ENCODE measurements at places on chromosomes 2 and 18.

DNA sequence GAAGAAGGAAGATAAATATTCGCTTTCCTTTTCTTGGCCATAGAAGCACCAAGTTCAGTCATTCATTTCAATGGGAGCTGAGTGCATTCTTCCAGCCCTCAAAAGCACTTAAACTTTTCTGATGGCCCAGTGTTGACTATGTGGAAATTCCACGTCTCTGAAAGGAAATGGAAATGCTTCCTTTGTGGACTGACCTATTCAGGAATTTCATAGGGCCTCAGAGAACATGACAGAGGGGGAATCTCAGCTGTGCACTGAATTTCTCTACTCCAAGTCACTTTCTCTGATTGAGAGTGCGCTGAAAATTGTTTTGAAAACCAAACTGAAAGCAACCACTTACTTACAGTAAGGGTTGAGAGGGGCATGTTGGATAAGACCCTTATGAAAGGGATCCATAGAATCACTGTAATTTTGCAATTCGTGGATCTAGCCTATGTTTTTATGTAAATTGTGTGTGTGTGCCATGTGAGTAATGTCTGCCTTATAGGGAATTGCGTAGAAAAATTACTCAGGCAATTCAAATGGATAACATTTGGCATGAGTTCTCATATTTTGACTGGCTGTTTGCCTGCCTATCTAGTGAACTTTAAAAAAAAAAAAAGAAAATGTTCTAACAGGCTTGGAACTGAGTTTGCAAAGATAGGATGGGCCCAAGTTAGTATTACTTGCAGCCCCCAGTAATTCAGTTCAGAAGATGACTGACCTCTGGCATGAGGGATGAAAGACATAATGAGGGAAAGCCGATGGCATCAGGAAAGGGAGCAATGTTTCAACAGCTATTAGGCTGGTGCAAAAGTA lies 437.0 kb downstream of the PTPRM start:
- DNase-seq: no peak

- no peak for DNase-seq
Measured at GRCh38 chr2:219997341-219997851, 370.0 kb downstream of the SLC4A3 start.

DNA sequence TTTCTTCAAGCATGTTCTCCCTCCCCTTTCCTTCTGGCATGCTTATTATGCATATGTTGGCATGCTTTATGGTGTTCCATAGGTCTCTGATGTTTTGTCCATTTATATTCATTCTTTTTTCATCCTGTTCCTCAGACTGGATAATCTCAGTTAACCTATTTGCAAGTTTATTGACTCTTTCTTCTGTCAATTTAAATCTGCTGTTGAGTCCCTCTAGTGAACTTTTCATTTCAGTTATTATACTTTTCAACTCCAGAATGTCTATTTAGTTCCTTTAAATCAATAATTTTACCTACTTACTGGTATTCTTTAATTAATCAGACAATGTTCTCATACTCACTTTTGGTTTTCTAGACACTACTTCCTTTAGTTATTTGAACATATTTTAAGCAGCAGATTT lies 101.2 kb downstream of the GALNT14 start:
- DNase-seq: no peak

- no peak for DNase-seq
Measured at GRCh38 chr18:355678-356077, 87.8 kb upstream of the THOC1 start.

DNA sequence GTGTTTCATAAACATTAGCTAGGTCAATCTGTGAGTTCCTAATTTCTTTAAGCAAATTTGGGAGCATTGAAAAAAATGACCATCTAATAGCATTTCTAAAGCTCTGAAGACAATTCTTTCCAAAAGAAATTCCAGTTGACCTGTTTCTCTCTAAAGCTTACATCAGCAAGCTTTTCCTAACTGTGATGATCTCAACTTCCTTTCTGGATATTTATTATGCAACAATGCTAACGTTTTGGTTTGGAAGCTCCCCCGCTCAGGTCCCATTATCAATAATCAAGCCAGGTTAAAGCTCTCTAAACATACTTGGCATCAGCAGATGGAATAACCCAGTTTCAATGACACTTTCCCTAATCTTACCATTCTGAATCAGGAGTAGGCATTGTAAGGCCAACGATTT lies 196.3 kb upstream of the TANK start:
- no peak for DNase-seq

- DNase-seq: no peak
Measured at GRCh38 chr2:9973690-9974089, 22.2 kb downstream of the GRHL1 start.

DNA sequence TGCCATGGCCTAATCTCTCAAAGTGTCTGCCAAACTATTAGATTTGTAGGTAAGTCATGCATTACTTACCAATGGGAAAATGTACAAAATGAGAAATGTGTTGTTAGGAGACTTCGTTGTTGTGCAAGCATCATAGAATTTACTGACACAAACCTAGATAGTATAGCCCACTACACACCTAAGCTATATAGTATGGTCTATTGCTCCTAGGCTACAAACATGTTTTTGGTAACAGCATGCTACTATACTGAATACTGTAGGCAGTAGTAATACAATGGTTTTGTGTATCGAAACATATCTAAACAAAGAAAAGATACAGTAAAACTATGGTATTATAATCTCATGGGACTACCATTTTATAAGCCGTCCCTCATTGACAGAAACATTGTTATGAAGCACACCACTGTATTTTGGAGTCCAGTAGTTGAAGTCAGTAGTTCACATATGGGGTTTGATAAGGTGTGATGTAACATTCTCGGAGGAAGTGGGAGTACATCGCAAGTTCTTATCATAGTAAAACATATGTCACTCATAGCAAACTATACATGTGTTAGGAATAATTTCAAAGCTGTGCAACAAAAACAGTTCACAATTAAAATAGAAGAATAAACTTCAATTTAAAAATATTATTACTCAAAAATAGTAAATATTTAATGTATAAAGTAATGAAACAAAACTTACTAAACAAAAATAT lies 12.0 kb upstream of the GTF2A1L start:
- DNase-seq: no peak

- DNase-seq: no peak
Measured at GRCh38 chr18:40569605-40570004, 1385.4 kb upstream of the PIK3C3 start.

- no peak for DNase-seq
Measured at GRCh38 chr18:74274700-74275099, 17.1 kb downstream of the CYB5A start.

DNA sequence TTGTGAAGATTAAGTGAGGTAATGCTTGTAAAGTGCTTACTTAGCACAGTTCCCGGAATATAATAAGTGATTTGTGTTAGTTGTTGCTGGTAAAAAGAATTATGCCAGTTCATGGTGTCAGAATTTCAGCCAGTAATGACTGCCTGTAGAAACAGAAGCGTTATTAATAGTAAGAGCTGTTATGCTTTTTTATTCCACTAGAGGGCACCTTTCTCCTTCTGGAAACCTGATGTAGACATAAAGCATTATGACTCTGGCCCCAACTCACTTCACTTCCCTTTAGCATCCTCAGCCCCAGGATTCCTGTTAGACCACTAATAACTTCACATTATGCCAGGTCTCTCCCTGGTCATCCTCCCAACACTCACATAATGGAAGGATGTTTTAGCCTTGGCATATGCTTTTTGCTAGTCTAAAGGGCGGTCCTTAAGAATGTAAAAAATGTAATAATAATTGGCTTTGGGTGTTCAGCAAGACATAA lies 34.9 kb downstream of the C18orf54 start:
- no peak for DNase-seq

GRCh38 chr2:128395640-128396499 lies 77.2 kb upstream of the HS6ST1 start:
- no peak for DNase-seq

DNA sequence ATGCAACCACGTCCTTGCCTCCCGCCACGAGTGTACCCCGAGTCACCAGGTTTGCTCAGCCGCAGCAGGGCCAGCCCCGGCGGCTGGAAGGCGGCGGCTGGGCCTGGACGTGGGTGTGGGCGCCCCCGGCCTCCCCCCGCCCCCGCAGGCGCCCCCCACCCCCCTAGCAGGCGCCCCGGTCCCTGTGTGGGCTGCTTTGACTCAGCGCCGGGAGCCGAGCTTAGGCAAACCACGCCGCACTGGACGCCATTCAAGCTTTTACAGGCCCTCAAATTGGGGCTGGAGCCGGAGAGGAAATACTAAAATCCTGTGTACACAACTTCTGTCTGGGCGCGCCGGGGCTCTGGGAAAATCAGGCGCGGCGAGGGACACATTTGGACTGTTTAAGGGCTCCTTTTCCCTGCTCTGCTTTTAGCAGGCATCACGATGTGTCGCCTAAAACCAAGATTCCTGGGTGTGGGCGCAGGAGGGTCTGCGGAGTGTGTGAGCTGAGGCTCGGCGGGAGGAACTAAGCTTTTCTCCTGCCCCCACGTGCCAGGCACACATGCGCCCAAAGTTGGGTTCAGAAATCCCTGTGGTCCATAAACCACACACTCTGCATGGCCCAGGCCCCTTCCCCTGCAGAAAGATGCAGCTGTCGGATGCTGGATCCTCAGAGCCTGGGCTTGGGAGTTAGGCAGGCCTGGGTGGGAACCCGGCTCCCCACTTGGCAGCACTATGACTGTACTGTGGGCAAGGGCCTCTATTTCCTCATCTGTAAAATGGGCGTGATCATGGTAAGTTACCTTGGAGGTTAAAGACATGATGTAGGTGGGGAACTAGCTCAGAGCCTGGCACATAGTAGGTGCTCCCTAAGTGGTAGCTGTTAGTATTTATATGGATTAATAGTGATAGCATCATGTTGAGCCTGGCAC lies 57.6 kb downstream of the ATOH8 start:
- no peak for DNase-seq

GRCh38 chr2:71526141-71526540 lies 72.8 kb downstream of the DYSF start:
- no peak for DNase-seq

- no peak for DNase-seq
Measured at GRCh38 chr2:10884574-10884975, 27.2 kb upstream of the KCNF1 start.

DNA sequence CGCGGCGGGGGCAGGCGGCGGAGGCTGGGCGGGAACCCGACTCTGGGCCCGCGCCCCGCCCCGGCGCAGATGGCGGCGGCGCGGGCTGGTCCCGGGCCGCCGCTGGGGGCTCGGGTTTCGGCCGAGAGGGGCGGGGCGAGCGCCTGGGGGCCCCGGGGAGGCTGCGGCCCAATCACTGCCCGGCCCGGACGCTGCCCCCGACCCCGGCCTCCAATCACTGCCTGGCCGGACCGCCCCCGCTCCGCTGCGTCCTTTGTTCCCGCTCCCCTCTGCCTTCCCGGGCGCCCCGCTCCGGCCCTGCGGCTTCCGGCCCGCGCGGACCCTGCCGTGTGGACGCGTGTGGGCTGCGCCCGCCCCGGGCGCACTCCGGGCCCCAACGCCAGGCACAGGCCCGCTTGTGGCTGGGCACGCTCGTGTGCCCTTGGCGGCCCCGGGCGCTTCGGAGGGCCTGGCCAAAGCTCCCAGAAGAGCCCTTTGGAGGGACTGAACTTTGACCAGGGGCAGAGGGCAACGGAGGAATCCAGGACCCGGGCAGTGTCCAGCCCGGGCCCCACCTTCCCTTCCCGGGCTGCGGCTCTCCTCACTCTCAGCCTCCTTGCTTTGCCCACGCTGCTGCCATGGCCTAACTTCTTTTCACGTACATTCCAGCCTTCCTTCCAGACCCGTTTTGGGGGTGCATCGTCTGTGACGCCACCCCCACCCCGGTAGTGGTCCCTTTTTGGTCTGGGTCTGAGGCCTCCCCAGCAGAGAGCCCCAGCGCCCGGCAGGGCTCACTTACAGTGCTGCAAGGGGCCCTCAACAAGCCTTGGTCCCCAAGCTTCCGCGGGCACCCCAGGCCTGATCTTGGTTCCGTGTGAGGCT lies 27.1 kb upstream of the PTMA start:
- no peak for DNase-seq

- DNase-seq: no peak
Measured at GRCh38 chr18:52046842-52047241, 293.2 kb upstream of the DCC start.

DNA sequence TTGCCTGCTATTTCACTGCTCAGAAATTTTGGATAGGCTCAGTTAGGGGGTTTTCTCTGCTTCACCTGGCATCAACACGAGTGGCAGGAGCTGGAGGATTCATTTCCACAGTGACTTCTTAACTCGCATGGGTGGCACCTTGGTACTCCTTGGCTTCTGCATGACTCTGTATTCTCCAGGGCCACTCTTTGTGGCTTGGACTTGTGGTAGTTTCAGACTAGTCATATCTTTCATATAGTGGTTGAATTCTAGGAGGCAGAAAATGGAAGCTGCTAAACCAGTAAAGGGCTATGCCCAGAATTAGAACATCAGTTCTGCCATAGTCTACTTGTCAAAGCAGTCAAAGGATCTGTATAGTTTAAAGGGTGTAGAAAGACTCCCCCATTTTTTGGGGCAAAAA lies 6.8 kb downstream of the MAIP1 start:
- DNase-seq: no peak

DNA sequence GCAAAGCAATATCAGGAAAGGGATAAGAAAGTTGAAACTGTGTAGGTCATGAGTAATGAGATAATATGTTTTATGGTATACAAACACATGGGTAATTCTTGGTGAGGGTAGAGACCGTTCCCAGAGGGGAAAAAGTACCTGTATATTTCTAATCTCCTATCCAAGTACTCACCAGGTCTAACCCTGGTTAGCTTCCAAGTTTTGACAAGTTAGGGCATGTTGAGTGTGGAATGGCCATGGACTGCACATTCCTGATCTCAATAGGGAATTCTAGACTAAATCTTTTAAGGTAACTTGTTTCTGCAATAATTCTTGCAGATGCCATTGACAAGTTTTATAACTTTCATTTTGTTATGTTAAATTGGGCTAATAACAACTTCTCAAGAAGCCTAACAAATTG lies 216.6 kb downstream of the SPAG16 start:
- DNase-seq: no peak

DNA sequence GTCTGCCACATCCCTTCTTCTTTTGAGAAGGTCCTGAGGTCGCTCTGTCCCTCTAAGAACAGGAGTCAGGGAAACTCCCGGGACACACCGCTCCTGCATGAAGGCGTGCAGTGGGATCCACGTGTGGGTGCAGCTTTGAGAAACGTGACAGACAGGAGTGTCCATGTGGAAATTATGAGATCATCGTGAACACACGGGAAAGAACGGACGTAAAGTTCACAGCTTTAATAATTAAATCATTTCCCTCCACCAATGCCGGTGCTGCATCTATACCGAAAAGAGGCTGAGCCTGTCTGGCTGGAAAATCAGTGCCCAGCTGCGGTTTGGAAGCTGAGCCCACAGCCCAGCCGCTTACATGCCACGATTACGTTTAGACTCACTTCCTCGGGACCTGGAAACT lies 372.4 kb upstream of the SALL3 start:
- DNase-seq: no peak

DNA sequence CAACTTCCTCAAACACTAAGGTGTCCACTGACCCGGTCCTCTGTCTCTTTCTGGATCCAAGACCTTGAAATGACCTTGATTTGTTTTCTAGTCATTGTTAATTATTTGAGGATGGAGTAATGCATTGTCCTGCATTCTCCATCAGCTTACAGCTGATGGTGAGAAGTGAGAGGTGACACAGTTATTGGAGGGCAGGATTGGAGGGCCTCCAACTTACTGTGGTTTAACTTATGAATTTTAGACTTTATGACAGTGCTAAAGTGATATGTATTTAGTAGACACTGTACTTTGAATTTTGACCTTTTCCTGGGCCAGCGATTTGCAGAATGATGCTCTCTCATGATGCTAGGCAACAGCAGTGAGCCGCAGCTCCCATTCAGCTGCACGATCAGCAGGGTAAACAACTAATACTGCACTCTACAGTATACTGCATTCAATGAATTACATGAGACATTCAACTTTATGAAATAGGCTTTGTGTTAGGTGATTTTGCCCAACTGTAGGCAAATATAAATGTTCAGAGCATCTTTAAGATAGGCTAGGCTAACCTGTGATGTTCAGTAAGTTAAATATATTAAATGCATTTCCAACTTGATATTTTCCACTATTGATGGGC lies 200.0 kb upstream of the MEX3C start:
- no peak for DNase-seq
